ENCODE measurements at places on chromosomes 3 and 15. TPM values are rescaled to one million over a fixed set of nuclear protein-coding genes. Genes with fewer than 3 reads are reported as not detected.

Gene TMEM45A
- total RNA-seq: 20.6 TPM

Gene MST1
- total RNA-seq: 20.6 TPM

Gene SHF
- total RNA-seq: 15.4 TPM

Gene ANKRD63
- total RNA-seq: not detected

Gene SPG21
- 73.6 TPM for total RNA-seq

Gene GP5
- total RNA-seq: 0.09 TPM

Gene COLQ
- 6.3 TPM for total RNA-seq

Gene THBS1
- 1,018 TPM for total RNA-seq

Gene ZPLD1
- total RNA-seq: not detected
